Activated naive CD4-positive, alpha-beta T cell treated with anti-CD3 and anti-CD28 coated beads, Interleukin-2, amount 50 U/mL, for 72 hours (primary cell): ENCODE measurements at places on chromosomes 3 and 15. TPM values are rescaled to one million over a fixed set of nuclear protein-coding genes. Genes with fewer than 3 reads are reported as not detected.

DNA sequence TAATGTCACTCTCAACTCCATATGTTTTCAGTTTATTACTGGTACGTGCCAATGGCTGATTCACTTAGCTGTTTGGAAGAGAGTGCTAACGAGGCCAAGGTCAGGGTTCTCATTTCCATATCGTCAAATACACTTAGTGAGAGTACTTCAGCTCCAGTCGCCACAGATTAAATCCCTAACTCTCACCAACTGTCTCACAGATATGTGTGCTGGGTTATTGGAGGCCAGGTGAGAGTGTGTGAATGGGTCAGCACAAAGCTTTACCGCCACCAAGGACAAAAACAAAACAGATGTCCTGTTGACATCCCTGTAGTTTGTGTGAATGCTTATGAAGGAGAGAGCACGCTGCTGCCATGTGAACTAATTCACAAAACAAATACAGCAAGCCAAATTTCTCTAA is 133.5 kb upstream of the TBL1XR1 start:
- DNase-seq = no peak

DNA sequence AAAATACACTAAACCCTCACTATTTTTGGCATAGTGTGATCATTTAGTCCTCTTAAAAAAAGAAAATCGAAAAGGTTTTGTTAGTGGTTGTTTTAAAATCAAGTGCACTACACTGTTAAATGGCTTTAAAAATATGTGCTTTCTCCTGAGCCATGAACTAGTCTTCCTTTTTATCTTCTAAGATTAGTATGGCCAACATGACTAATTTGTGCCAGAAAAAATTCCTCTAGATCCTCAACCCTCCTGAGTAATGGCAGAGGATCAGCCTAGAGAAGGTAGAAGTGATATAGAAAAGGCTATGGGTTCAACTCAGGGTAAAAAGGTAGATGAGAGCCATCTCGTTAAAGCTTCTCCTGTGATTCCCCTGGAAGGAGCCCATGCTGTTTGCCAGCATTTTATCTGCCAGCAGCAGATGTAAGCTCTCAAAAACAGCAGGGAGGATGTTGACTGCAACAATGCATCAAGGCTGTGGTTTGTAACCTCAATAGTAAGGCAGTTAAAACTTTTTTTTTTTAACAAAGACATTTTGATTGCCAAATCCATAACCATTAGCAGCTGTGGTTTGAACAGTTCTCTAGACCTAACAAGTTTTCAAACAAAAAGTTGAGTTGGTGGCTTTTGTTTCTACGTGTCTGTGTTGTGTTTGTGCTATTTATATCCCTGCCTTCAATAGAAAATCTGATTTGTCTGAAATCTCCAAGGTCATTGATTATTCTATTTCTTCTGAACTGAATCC is 30.2 kb upstream of the ZNF609 start:
- DNase-seq = no peak

- no peak for DNase-seq
Observed at GRCh38 chr15:70892912-70893560, 410 bp downstream of the LRRC49 start.

GRCh38 chr3:196246612-196247308 is 30.4 kb downstream of the SLC51A start:
- DNase-seq = no peak

DNA sequence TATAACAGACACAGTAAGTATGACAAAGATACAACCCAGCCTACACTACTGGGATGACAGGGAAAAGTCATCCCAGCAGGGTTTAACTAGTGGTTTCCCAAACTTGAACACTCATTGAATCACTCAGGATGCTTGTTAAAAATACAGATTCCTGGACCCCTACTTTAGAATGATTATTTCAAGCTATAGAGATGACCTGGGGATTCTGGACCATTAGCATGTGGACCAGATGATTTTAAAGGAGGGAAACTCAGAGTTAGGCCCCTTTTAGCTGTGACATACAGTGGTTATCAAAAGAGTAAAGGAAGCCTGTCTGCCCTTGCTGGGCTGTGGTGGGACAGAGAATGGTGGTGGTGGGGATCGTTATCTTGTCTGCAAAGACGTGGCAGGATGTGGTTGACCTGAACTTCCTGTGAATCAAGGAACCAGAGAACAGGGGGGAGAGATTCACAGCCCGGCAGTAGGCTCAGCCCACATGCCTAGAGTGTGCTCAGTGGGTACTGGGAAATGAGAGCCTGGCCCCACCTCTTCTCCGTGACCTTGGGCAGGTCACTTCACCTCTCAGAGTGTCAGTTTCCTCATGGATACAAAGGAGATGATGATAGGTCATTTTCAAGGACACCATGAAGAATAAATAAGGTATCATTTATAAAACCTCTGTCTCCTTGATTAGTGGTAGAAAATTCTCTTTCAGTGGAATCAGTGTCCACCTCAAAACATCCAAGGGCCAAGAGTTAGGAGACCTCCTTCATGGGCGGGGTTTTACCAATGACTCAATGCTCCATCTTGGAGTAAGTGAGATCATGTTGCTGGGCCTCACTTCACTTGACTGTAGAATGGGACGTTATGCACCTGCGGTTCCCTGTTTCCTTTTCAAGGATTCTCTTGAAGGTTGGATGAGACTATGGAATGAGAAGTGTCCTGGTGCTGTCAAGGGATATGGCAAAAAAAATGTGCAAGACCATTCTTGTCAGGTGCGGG is 306.5 kb downstream of the RPLP1 start:
- DNase-seq = peak; percentile 89

GRCh38 chr3:4795905-4796304 is 183.3 kb upstream of the BHLHE40 start:
- DNase-seq = no peak

DNA sequence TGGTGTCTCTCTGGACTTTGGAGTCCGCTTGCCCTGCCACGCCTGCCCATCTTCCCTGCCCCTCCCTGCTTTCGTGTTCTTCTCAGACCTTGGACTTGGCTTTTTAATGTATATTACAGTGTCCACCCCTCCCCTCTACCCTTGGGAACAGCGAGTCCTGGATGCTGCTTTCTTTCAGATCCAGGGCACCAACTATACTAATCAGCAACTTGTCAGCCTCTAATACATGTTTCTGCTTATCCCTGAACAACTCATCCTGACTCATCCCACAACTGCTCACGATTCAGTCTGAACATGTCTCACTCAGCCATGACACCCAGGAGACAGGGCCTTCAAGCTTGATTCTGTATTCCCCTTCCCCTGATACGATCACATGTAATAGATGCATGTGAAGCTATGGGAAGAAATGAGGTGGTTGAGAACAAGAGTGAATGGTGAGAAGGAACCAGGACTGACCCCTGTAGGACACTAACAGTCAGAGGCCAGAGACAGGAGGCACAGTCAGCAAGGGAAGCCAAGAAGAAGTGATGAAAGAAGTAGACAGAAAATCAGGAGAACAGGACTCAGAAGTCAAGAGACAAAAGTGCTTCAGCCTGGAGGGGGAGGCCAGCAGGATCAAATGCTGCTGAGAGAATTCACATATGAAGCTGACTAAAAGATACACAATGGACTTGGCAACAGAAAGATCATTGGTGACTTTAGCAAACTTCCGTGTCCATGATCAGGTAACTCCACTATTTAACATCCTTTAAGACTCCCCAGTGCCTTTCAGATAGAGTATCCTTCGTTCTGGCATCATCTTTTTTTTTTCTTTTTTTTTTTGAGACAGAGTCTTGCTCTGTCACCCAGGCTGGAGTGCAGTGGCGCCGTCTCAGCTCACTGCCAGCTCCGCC is 35.4 kb downstream of the BCL2L10 start:
- DNase-seq = peak; percentile 18

CYP1A1 gene
- total RNA-seq = 11.4 TPM
